Stimulated activated CD8-positive, alpha-beta memory T cell treated with anti-CD3 and anti-CD28 coated beads, Interleukin-7, amount 100 ng/mL, for 1 hour (primary cell): ENCODE measurements at places on chromosomes 2 and 18.

- DNase-seq, result no peak
Observed at GRCh38 chr2:118611691-118612090, 235.8 kb downstream of the EN1 start.

GRCh38 chr2:136110526-136110925 lies 7.4 kb downstream of the CXCR4 start:
- no peak for DNase-seq

GRCh38 chr2:169748319-169748718 lies 14.7 kb downstream of the KLHL23 start:
- DNase-seq, result no peak

DNA sequence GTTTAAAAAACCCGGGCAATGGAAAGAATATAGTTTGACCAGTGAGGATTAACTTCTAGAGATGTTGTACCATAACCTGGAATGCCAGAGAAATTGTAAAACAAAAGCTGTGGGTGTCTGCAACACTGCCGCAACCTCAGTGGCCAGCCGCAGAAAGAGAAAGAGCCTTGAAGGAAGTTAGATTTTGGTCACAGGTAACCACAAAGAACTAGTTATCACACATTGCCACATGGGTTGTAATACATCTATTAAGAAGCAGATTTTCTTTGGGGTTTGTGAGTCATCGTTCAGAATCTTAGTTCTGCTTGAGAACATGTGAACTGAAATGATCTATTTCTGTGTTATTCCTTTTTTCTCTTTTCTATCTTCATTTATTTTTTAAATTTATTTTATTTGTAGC lies 222.9 kb upstream of the AGAP1 start:
- DNase-seq, result no peak

DNA sequence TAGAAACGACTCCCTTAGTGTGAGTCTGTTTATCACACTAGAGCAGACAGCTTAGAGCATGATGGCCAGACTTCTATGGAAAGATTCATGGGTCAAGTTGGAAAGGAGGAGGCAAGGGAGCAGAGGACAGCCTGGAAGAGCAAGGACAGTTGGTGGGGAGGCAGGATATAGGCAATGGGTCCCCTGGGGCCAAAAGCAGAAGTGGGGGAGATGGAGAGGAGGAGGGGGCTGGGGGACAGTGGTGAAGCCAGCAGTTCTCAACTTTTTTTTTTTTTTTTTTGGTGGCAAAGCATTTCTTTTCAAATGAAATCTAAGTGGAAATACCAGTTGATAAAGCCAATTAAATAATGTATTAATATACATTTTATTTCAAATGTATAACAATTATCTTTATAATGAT lies 197.9 kb downstream of the HRH4 start:
- no peak for DNase-seq

- DNase-seq, result no peak
Observed at GRCh38 chr2:165239856-165240515, 772 bp downstream of the SCN2A start.

- DNase-seq, result no peak
Observed at GRCh38 chr18:36912887-36913286, 84.0 kb downstream of the KIAA1328 start.

- no peak for DNase-seq
Observed at GRCh38 chr2:239669899-239670460, 269.2 kb upstream of the HDAC4 start.

DNA sequence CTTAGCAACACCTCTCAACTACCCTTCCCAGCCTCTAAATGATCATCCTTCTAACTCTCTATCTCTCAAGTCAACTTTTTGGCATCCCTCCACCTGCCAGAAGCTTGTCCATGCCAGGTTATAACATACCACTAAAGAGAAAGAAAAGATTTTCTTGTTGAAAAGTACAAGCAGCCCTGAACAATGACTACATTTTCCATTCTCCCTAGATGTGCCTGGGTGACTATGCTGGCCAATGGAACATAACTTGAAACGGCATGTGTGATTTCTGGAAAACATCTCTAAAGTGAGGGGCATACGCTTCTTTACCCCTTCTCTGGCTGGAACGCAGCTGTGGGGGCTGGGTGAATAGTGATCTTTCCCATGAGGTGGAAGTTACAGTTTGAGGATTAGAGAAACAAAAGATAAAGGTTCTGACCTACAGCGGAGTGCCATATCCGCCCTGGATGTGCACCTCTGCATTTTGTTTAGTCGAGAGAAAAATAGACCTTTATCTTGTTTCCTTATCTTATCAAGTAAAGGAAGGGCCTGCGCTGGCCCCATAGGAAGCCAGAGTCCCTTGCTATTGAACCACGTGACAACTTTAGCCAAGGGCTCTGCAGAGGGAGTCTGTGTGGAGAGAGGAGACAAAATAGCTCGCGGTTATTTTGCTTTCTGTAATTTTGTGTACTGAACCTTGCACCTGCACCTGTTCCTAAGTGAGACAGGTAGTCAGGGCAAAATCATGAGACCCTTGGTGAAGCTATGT lies 436.8 kb downstream of the TGIF1 start:
- DNase-seq, result no peak

DNA sequence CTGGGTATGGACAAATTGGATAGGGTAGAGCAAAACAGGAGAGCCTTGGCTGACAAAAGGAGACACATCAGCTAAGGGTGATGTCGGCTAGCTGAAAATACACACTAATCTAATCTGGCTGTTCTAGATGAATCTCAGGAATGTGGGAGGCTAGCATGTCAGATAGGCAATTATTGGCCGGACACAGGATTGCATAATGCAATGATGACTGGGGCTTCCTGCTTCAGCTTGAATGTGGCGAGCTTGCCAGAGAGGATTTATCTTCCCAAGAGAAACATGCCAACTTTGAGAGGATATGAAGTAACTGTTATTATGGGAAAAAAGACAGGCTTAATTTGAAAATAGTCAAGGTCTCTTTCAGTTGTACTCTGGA lies 102.4 kb downstream of the TRIB2 start:
- no peak for DNase-seq

DNA sequence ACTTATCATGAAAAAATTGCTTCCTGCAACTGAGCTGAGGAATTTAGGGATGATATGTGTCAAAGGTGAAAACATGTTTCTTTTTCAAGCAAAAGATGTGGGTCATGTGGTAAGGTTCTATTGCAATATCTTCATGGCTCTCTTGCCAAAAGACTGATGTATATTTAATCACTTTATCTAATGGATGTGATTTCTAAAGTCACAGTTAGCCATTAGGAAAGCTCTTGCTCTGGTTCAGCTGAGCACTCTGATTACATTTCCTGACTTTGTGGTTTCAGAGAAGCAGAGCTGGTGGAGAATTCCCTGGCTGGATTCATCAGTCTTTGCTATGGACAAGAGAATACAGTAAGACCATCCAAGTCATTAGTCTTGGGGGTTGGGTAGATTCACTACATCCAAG lies 24.4 kb downstream of the SCN9A start:
- no peak for DNase-seq

DNA sequence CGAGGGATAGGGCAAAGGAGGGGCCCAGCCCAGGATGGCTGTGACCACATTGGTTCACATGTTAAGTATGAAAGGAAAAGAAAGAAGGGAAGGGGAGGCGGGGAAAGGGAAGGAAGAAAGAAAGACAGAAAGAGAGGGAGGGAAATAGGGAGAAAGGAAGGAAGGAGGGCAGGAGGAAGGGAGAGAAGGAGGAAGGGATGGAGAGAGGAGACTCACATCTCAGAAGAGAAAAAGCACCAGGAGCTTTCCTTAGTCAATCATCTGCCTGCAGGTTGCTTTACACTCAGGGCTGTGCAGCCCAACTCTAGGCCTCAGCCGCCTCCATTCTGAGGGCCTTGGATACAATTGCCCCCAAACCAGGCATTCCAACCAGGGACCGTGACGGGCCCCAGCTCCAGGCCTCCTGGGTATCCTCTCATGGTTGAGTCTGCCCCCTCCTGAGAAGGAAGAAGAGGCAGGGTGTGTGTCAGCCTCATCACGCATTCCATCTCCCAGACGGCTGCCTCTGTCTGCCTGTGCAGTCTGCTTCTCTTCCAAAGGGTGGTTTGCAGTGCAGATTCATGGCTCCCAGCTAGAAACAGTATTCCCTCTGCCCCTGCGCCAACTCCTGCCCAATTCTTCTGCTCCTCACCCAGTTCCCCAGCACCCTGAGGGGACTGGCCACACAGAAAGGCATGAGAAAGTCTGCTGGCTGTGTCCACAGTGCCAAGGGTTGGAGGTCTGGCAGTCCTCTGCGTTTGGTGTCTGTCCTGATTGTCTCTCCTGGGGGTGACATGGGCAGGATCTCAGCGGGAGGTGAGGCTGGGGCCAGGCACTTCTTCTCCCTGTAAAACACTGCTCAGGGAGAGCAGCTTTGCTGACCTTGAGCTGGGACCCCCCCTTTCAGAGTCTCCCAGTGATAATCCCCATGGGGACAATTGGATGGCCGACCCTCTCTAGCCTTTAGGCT lies 163.3 kb downstream of the SMAD7 start:
- no peak for DNase-seq

DNA sequence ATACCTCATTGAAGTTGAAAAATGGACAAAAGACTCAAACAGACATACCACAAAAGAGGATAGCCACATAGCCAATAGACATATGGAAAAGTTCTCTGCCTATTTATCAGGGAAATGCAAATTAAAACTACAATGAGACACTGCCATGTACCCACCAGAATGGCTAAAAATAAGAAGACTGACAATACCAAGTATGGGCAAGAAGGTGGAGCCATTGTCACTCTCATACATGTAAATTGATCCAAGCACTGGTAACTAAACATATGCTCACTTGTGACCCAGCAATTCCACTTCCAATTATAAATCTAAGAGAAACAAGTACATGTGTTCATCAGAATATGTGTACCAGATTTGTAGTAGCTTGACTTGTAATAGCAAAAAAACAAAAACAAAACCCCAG lies 4.6 kb downstream of the LOXHD1 start:
- no peak for DNase-seq

DNA sequence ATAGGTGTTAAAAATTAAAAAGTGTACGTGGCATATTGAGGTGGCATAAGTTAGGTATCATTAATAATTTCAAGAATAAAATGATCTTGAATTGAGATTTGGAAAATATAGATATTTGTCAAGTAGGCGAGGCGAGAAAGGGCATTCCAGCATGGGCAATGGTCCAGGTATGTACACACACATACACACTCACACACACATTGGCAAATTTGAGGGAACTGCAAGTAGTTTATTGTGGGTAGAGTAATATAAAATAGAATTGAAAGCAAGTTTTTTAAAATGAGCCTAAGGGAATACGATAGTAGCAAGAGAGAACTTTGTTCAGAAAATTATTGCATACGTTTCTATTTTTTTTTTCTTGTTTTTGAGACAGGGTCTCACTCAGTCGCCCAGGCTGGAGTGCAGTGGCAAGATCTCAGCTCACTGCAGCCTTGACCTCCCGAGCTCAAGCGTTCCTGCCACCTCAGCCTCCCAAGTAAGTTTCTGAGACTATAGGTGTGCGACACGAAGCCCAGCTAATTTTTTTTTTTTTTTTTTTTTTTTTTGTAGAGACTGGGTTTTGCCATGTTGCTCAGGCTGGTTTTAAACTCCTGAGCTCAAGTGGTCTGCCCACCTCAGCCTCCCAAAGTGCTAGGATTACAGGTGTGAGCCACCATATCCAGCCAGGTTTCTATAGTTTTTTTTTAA lies 96.7 kb upstream of the SLC39A10 start:
- no peak for DNase-seq

- DNase-seq, result no peak
Observed at GRCh38 chr2:88885679-88886416, 194.4 kb downstream of the RPIA start.

DNA sequence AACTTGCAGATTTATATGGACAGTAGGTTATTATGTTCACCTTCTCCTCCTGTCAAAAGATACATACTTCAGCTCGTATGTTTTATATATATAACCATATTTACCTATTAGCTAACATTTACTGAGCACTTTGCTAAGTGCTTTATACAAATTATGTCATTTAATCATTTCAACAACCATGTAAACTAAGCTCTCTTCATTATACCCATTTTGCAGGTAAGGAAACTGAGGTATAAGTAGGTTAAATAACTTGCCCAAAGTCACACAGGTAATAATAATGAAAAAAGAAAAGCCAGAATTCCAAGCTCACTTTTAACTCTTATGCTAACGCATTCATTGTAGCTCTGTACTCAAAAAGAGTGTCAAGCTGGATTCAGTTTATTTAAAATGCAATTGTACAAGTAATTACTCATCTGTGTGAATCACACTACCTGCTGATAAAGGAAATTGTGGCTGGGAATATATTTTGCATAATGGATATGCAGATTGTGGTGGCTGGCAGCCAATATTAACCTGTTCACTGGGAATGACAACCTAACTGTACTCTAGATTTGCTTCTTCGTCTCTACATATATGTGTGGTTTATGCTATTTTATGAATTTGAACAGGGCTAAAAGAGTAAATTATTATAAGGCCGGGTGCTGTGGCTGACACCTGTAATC lies 20.6 kb downstream of the SLC16A14 start:
- no peak for DNase-seq

GRCh38 chr2:160408959-160409291 lies 84.7 kb downstream of the RBMS1 start:
- no peak for DNase-seq

DNA sequence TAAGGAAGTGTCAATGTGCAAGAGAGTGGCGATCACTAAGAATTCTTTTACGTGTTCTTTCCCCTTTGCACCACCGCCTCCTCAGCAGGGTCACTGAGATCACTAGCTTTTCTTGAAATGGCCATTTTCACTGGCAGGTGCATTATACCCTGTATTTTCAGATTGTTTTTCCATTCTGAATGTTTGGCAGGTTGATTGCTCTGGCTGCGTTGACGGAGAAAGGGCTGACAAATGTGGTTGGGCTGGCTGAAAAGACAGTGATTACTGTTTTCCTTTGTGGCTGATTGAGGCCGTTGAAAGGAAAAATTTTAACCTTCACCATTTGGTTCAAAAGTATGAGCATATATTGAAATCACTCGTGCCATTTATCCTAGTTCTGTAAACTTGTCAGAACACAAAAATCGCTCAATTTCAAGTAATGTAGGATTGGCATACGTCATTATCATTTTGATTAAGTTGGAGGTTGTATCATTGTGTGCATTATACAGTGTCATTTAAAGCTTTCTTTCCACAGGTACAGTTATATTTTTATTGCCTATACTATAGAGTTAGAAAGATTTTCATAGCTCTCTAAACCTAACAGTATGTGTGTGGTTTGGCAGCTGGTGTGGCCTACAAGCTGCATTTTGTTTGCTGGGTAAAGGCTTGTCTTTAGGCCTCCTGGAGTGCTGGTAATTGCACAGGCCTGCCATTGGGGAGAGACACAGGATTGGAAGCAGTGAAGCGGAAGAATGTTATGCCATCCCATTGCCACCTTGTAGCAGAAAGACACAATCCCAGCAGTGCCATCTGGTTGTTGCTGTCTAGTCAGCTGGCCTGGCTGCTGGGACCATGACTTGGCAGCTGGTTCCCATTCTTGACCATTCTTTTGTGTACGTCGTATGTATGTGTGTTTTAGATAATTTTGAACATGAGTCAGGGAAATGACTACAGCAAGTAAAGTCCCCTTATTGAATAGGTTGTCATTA lies 36.7 kb downstream of the DYNC1I2 start:
- DNase-seq, result no peak

- no peak for DNase-seq
Observed at GRCh38 chr2:236668531-236668969, 98.9 kb downstream of the ACKR3 start.
